RCC 7860 (cell line): ENCODE measurements at places on chromosomes 12 and 14.

DNA sequence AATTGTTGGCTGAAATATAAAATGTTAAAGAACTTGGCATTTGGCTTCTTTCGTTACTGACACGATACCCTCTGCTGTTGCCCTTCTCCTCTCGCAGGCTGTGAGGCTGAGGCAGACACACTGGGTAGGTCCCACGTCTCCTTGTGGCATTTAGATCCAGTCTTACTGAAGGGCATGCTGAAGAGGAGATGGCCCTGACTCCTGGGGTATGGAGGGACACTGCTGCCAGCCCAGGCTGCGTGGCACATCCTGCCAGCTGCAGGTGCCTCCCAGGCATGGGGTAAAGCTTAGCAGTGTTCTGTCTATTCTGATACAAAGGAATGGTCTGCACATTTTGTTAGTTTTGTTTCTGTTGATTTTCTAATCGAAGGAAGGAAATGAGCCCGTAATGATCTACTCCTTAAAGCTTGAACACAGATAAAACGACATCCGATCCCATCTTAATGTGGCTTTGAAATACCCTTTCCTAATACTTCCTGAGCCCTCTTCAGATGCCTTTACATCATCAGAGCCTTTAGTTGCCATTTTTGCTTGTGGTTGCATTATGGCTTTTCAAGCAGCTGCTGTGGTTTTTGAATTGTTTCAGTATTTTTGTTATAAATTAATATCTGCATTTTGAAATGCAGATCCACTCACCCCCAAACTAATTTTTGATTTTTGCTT is 61.1 kb downstream of the WDR20 start:
- DNase-seq, result no peak

GRCh38 chr12:130666645-130667044 is 49.5 kb downstream of the RIMBP2 start:
- DNase-seq, result no peak

DNA sequence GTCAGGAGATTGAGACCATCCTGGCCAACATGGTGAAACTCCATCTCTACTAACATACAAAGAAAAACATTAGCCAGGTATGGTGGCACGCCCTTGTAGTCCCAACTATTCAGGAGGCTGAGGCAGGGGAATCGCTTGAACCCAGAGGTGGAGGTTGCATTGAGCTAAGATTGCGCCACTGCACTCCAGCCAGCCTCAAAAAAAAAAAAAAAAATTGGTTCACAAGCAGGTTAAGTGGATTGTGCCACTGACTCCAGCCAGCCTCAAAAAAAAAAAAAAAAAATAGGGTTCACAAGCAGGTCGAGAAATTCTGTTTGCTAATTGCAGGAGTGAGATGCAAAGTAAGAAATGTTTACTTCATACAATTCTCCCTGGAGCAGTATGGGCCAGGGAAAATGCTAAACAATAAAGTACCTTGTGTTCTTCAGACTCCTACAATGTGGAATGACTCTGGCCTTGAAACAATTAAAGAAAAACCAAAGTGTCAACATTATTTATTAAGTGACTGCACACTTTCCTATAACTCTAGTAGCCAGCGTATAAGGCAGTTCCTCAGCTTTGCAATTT is 6.1 kb downstream of the EDDM3B start:
- DNase-seq, result no peak

DNA sequence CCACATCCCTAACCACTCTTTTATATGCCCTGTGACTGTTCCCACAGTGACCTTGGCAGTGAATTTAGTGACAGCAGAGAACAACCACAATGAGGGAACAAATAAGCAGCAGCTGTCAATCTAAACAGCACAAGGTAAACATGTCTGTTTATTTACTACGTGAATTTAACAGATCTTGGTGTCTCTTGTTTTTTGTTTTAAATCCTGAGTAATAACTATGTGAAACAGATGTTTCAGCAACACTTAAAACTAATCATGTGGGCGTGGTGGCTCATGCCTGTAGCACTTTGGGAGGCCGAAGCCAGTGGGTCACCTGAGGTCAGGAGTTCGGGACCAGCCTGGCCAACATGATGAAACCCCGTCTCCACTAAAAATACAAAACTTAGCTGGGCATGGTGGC is 17.0 kb upstream of the CFAP54 start:
- no peak for DNase-seq

DNA sequence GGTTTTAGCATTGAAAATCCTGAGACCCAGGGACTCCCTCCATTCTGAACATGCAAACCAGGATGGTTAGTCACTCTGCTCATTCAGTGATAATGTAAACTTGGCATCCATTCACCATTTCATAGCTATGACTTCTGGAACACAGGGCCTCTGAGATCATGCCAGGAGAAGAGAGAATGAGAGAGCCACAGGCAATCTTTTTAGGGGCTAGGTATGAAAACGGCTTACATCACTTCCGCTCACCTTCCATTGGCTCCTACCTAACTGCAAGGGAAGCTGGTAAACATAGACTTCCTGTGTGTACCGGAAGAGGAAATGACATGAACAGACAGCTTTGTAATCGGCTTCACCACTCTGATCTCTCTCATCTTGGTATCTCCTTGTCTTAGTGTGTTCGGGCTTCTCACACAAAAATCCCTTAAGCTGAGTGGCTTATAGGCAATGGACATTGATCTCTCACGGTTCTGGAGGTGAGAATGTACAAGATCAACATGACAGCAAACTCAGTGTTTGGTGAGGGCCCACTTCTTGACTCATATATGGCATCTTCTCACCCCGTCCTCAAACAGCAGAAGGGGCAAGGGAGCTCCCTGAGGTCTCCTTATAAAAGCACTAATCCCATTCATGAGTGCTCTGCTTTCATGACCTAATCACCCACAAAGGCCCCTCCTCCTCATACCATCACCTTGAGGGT is 465.9 kb upstream of the TBX3 start:
- DNase-seq, result peak; percentile 56

- DNase-seq, result no peak
Observed at GRCh38 chr12:20426191-20426590, 57.9 kb downstream of the PDE3A start.

DNA sequence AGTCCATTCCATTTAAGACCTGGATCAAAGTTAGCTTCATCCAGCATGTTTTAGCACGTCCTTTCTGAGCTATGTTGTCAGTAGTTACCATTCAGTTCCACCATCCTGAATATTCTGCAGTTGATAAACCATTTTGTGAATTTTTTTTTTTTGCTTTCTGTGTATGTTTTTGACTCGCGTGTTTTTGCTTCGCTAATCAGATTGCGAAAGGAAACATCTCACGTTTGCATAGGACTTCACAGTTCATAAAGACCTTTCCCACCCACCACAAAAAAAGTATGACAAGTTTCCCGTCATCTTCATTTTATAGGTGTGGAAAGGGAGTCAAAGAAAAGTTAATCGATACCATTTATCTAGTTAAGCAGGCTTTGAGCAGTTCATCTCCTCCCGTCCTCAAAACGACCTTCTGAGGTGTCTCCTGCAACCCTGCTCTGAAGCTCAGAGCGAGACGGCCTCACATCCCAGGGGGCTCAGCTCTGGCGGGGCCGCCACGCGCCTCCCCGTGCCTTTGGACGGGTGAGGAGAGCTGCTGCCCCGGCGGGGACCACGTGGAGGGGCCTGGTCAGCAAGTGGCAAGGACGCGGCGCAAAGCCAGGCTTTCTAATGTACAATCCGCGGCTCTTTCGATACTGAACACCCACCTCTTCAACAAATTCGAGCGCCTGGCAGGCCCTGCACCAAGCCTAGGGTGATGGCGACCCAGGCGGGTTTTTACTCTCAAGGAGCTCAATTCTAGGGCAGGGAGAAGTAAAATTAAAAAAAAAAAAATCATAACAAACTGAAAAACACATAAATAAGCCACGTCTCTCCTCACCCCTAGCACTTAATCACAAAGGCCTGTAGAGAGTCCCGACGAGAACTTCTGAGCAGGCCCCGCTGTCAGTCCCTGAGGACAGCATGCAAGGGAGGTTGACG is 988 bp upstream of the TMEM263 start:
- no peak for DNase-seq

- no peak for DNase-seq
Observed at GRCh38 chr12:94057262-94058151, 90.9 kb upstream of the PLXNC1 start.

DNA sequence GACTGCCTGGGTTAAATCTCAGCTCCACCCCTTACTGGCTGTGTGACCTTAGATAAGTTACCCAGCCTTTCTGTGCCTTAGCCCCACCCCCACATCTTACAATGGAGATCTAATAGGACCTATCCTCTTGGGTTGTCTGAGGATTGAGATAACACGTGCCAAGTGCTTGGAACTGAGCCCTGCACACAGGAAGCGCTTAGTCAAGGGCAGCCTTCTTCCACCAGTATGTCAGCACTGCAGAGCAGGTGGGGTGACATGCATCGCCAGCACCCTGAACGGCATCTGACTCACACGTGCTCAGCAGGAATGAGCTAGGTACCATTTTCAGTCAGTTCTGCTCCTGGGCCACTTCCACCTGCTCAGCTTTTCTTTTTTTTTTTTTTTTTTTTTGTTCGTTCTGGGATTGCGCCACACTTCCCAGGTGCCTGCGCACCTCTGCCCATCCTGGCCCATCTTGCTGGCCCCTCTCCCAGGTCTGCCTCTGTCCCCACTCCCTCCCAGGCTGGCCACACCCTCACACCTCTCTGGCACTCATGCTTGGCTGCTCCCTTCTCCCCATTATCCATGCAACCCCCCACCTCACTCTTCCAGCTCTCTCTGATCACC is 19.6 kb downstream of the LGMN start:
- DNase-seq, result peak; percentile 76

DNA sequence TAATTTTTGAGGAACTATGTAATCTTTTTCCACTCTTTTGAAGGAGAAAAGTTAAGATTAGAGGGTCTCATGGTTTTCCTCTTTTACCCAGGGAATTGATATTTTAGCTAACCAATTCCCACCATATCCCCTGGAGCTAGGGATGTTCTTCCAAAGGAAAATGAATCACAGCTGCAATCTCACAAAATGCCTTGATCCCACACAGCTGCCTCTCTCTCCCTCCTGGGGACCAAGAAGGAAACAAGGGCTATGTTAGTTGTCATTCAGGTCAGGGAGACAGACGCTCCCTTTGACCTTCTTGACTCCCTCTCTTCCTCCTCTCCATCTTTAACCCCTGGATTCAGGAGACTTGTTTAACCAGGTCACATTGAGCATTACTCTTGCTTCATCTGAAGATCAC is 9.5 kb downstream of the DCN start:
- DNase-seq, result no peak

GRCh38 chr14:96455588-96455987 is 46.6 kb upstream of the PAPOLA start:
- DNase-seq, result no peak

DNA sequence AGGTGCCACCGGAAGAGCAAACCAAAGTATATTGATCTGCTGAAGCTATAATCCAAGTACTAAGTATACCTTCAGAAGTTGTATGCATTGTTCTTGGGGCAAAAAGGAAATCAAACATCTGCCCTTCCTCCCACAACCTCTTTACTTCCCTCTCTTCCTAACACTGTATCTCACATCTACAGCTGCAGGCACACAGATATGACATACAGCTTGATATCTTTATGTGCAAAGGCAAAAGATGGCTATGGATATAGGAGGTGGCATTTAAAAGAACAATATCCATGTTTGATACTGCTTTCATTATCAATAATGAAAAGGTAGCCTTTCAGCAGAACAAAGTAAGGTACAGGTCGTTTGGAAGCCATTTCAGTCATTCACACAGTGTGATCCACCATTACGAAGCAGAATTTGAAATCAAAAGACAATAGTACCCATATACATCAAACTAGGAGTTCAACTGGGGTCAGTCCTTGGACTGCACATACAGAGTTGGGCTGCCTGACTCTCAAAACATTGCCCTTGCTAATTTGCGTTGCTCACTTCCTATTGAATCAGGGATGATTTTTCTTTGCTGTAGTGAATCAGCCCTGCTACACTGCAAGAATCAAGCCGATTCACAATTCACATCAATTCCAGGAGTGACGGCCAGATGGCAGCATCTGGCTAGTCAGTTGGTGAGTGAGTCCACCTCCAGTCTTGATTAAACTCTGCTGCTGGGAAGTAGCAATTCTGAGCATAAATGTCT is 8.9 kb downstream of the ANG start:
- peak; percentile 16 for DNase-seq

- DNase-seq, result no peak
Observed at GRCh38 chr12:89160716-89161123, 191.6 kb downstream of the DUSP6 start.

DNA sequence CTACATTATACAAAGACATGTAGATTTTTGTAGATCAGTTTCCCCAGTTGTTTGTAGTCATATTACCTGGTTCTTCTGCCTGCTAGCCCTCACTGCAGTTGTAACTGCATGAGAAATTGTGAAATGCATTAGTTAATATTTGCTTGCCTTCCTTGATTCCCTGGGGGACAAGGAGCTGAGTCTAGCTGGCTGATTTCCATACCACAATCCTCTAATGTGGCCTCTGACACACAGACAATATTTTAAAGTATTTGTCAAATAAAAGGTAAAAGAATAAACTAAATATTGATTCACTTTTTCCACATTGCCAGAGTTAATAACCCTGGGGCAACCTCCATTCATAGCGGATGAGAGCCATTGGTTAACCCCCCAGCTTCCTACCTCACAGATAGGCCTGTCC is 128.8 kb upstream of the TMEM132C start:
- no peak for DNase-seq

DNA sequence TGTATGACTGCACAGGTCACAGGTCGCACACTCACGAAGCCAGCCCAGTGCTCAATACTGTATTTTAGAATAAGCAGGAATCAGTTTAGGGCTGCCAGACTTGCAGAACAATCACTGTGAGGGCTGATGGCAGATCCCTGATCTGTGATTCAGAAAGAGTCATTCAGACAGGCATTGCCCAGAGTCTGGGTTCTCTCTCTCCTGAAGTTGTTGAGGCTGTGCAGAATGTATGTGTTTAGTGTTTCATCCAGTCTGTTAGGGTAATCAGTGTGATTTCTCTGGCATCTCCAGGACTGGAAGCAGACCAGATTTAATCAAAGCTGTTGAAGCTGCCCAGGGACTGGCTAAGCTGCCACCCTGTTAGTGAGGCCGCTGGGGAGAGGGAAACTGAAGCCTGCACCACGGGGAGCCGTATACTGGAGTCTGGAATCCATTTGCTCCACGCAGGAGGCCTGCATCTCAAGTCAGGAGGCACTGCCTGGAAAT is 69.3 kb downstream of the ETV6 start:
- DNase-seq, result peak; percentile 84

DNA sequence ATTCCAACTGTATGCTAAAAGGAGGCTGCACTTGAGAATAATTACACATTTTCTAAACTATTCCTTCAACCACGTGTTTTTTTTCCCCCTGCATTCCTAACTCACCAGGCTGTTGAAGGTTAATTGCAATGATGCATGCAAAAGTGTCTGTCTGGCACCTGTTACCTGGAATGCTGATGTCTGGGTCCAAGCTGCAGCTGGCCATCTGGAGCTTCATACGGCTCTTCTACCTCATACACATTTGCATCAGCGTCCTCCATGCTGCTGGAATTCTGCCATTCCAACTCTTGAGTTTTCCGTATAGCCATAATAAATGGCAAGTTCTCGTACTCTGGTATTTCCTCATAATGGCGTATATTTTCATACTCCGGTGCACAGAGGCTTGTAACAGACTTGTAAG is 8.6 kb downstream of the FGD6 start:
- no peak for DNase-seq
